ENCODE measurements at places on chromosomes 4 and X.

DNA sequence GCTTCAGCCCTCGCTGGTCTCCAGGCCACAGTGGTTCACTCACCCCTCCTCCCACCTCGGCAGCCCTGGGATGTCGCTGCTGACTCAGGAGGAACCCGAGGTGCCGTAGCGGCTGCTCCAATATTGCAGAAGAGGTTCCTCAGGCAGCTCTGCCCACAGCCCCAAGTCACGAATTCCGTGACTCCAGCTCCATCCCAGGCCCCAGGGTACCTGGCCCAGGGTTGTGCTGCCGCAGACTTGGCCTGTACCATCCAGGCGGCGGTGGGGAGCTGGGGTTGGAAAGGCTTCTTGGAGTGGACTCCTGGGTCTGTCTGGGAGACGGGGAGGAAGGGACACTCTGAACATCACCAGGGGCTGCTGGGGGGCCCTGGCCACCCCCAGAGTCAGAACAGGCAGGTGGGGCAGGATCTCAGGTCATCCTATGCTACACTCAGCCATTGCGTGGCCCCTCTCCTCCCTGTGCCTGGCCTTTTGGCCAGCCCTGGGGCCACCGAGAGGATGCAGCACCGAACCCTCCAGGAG, 728 bp upstream of the HGFAC start:
- no peak for DNase-seq

- no peak for DNase-seq
Measured at GRCh38 chr4:56844802-56845580, 23.5 kb upstream of the SPINK2 start.

DNA sequence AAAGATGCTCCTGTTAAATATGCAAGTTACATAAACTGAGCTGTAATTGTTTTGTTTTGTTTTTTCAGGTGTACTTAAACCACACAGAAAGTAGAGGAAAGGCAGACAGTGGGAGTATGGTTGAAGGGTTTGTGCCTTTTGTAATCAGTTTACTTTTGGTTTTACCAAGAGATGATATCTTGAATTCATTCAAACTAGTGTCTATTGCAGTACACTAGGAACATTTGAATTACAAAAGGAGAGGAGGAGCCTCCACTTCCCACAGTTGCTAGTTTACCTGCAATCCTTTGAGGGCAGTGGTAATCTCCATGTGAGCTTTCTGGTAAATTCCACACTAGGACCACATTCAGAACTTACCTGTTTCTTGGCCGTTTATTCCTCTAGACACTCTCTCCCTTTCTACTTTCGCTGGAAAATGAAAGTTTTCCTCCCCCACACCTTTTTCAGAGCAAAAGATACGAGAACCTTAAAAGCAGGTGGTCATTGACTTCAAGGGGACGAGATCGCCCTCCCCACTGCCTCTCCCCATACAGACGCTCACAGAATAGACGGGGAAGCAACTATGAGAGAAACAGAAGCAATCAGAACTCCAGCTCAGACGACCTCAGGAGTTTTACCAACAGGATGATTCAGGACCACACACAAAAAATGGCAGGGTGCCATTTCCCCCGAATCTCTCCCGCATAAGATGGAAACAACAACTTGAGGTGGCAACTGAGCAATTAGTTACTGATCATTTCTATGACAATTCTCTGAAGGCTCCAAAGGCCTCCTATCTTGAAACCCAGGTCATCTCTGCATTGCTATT, 3.3 kb downstream of the RBM47 start:
- DNase-seq: no peak

DNA sequence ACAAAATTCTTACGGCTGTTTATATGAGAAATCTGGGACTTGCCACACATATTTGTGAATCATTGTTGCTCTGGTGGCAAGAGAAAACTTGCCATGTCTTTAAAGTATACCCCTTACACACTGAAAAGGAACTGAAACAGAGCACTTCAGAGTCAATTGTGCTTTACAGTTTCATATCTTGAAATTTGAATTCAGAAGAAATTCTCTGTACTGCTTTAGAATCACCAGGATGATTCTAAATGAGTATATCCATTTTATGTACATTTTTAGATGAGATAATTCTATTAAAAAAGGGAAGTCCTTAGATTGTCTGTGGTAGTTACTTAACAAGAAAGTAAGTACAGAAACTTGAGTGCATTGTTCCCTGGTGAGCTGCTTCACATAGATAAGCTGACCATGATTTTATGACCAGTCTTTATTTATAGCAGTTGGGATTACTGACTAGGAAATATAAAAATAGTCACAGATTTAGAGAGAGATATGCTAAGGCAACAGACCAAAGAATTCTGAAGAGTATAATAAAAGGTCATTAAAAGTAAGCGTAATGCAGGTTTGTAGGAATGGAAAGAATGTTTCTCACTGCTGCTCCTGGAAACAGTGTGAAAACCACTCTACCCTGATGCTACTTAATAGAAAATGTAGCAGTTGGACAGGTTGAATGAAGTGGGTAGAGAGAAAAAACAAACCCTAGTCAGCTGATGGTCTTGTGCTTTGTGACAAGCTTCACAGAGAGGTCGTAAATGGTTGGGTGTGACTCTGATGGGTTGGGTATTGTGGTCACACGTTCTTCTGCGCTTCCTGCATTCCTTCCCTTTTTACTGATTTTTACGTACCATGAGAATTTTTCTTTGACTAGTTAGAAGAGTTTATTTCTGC, 41.0 kb downstream of the FNIP2 start:
- DNase-seq: no peak

GRCh38 chr4:122131562-122132157, 20.5 kb upstream of the BLTP1 start:
- no peak for DNase-seq

DNA sequence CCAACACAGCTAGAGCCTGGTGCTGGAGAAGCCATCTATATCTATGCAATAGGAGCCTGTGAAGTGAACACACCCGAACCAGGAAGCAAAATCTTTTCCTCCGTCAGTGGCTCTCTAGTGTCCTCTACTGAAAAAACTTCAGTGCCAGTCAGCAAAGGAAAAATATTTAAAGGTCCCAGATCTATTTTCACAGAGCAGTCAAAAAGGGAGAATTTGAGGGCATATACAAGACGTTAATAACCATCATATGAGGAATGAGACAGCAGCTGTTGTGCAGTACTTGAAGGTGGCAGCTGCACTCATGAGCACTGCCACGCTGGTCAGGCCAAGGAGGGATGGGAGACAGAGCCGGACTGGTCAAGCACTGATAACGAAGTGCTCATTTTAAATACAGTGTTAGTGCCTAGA, 14.4 kb downstream of the MCUB start:
- DNase-seq: no peak
